ENCODE measurements at places on chromosomes 12 and 14.

- H3K27ac ChIP-seq, result peak overlapping the region; percentile 46
- H3K4me3 ChIP-seq, result no peak overlapping the region
- H3K27me3 ChIP-seq, result peaks cover 12% of the 10 kb centered on the region
- H3K4me1 ChIP-seq, result peaks cover 24% of the 10 kb centered on the region
These were observed 26.3 kb upstream of the BCDIN3D start for GRCh38 chr12:49868952-49869815.

DNA sequence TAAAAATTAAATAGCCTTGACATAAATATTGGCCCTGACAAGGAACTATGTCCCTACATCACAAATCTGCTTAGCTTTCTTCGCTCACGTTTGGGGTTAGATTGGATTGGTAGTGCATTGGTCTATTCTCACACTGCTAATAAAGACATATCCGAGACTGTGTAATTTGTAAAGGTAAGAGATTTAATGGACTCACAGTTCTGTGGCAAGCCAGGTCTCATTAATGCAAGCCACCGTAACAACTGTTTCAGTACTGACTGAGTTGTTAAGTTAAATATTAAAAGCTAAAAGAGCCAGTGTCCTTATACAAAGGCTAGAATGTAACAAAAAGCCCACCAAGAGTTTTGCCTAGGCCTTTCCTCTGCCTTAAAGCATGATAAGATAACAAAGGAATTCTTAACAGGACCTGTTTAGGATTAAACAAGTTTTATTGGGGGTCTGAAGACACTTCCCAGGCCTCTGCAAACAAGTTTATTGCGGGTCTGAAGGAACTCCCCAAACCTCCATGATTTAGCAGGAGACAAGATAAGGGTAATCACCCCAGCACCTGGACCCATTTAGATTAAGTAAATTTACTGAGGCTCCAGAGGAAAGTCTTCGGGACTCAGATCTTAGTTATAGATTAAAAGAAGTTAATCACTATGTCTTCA lies 88.2 kb upstream of the PTGDR start:
- H3K27me3 ChIP-seq, result peaks cover 15% of the 10 kb centered on the region
- no peak overlapping the region for H3K4me3 ChIP-seq
- no peak for DNase-seq
- H3K36me3 ChIP-seq, result no peaks in the 10 kb centered on the region

DNA sequence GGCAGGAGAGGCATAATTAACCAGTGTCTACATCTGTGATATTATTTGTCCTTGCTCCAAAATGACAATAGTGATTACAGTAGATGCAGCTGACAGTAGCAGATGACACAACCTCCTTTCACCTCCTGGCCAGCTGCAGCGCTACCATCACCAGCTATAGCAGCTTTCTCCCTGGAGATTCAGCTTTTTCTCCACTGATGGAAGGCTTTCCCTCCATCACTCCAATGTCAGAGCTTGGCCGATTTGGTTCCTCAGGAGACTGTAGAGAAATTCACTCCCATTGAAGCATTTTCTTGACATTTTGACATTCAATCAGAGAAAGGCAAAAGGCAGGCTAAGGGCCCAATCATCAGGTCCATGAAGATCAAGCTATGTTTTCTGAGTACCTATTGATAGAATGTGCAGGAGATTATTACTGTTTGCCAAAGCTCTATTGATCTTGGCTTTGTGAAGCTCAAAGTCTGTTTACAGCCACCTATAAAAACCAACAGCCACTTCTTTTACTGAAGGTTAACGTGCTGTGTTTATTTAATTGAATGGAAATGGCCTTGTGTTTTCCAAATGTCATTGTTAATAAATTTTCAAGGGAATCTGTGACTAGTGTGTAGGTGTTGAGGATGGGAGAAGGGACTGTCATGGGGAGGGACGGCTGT lies 785.1 kb downstream of the DIO2 start:
- H3K36me3 ChIP-seq, result no peaks in the 10 kb centered on the region
- no peaks in the 10 kb centered on the region for H3K27me3 ChIP-seq
- DNase-seq, result no peak
- H3K27ac ChIP-seq, result no peak overlapping the region

GRCh38 chr12:89782807-89783206 lies 74.2 kb upstream of the ATP2B1 start:
- no peaks in the 10 kb centered on the region for H3K36me3 ChIP-seq
- H3K27ac ChIP-seq, result no peak overlapping the region
- no peak overlapping the region for H3K4me3 ChIP-seq
- peaks cover 6% of the 10 kb centered on the region for H3K4me1 ChIP-seq
- DNase-seq, result no peak
